ENCODE measurements at places on chromosomes 5 and 9.

DNA sequence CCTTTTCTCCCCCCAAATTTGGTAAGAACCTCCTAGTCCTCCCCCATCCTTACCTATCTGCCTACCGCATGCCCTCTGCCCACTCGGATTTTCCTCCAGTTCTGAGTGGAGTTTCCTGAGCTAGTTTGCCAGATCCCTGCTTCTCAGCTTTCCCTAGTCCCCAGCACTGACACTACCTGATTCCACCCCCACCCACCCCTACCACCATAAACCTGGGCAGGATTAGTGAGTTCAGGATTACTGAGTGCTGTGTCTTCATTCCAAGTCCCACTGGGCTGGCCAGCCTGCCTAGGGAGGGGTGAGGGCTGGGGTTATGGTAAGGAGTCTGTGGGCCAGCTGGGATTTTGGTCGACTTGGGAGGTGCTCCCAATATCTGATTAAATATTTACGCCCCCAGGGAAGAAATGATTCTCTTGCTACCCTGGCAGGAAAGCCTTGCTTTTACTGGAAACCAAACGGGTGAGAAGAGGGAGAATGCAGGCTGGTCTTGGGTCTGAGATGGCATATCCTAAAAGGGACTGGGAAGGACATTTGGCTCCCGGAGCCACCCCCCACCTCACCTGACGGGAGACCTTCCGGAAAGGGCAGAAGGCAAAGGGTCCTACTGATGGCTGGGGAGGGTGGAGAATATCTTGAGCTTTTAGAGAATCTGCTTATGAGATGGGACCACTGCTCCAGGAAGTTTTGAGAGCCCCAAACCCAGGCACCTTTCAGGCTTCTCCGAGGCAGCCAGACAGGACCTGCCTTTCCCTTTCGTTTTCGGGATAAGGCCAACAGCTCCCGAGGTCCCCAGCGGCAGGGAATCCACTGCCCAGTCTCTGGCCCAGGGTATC, 3.7 kb downstream of the PITX1 start:
- no peak for DNase-seq

DNA sequence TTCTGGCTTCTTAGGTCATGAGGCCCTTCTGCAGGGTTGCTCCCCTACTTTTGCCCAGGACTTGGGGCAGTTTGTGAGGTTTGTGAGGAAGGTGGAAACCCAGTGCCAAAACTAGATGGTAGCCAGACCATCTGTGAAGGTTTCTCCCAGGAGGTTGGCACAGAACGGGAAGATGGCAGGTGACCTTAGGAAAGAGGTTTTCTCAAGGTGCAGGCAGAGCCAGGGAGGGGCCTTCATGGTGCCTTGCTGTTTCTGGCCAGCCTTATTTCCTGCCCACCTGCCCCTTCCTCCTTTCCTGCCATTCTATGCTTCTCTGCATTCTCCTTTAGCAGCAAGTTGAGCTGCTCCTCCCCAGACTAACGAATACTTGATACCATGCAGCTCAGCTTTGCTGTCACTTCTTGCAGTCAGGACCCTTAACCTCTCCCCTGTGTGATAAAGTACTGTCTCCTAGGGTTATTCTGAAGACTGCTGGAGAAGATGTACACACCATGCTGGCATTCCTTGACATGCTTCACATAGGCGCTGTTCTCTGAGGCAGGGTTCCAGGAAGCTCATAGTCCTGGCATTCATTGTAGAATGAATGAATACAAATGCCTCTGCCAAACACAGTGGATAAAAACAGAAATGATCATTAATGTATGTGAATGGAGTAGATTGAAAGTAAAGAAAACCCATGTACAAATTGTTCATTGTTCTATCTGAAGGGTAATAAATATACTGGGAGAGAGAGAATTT, 154.3 kb downstream of the KDM4C start:
- DNase-seq, result no peak

- no peak for DNase-seq
Measured at GRCh38 chr5:11997942-11998341, 93.7 kb upstream of the CTNND2 start.

GRCh38 chr9:114156657-114157421, 1.5 kb downstream of the COL27A1 start:
- DNase-seq, result peak; percentile 49

GRCh38 chr5:129609710-129610109, 138.2 kb upstream of the MINAR2 start:
- DNase-seq, result no peak

GRCh38 chr9:106421772-106422171, 441.2 kb upstream of the ZNF462 start:
- DNase-seq, result no peak

DNA sequence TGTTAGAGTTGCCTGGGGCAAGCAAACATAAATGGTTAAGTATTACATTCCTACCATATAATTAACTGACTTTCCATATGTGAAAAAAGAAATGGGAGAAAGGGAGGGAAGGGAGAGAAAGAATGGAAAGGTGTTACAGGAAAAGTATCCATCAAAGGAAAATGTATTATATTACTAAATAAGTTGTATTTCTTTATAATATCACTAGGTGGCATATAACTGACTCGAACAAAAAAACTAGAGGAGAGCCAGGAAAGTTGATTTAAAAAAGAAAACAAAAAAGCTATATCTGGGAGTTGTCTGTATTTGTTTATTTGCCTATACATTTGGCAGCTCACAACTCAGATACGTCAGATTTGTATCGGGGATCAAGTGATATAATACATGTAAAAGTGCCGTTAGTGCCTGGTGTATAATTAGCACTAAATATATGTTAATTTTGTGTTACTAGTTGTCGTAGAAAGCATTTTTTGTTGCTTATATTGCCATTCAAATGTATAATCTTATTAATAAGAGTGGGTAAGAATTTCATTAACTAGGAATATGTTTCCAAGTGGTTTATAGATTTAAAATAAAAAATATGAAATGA, 59.6 kb upstream of the ADAMTS19 start:
- DNase-seq, result no peak

DNA sequence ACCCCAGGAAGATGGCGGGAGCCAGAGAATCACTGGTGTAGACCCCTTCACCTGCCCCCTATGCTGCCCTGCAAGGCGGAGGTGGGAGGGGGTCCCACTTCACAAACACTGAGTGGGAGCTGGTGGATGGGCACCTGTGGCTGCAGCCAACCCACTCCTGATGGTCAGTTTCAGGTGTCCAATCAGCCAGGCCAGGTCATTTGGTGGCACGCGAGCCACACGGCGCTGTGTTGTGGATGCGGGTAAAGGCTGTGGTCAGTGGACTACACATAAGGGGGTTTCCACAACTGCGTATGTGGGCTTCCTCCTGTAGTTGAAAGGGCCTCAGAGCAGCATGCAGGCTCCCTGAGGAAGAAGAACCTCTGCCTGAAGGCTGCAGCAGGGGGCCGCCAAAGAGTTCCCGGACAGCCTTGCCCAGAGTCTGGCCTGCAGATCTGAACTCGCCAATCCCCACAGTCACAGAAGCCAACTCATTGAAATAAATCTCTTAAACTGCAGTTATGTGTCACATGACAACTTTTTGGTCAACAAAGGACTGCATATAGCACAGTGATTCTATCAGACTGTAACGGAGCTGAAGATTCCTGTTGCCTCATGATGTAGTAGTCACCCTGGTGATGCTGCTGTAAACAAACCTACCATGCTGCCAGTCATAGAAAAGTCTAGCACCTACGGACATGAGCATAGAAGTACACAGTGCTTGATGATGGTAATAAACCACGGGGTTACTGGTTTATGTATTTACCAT, 284.7 kb upstream of the IRX2 start:
- no peak for DNase-seq

DNA sequence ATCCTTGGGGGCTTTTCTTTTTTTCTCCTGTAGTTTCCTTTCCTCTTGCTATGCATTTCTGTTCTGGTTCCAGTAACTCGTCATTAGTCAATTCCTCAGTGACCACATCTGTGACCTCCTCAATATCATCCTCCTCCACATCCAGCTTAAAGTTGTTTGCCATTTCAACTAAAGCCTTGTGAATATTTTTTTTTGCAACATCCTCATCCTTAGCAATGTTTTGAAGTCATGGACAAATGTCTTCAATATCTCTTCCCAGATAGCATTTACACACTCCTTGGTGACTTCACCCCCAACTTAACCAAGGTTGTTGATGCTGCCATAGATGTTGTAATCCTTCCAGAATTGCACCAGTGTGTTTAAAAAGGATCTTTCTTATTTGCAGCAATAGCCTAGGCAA, 14.7 kb upstream of the ADRB2 start:
- no peak for DNase-seq

DNA sequence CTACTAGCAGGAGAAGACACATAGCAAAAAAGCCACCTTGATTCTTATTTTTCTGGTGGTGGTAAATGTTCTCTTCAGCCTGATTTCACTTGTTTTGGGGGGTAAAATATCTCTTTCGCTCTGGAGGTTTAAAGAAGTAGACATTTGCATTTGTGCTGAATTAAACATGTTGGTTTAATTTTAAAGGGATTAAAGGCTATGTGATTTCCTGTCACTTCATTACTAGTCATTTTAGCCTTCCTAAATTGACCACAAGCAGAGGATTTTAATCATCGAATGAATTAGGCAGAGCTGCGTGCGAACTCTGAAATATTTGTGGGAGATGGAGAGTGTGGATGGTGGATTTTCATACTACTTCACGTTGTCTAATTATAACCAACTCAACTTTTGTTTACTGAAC, 4.8 kb downstream of the RASGRF2 start:
- DNase-seq, result no peak

DNA sequence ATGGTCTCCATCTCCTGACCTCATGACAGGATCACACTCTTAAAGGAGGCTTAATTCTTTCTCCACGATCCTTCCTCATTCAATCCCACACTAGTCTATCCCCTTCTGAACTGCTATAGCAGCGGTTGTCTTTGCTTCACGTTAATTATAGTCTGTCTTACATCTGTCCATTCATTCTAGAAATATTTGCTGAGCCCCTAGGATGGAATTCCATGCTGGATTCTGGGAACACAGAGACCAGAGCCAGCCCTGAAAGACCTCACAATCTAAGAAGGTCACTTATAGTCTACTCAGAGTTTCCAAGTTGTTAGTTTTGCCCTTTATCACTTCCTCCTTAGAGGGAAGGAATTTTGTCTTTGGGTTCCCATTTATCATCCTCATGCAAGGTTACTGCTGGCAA, 193.5 kb downstream of the GAS1 start:
- DNase-seq, result no peak

DNA sequence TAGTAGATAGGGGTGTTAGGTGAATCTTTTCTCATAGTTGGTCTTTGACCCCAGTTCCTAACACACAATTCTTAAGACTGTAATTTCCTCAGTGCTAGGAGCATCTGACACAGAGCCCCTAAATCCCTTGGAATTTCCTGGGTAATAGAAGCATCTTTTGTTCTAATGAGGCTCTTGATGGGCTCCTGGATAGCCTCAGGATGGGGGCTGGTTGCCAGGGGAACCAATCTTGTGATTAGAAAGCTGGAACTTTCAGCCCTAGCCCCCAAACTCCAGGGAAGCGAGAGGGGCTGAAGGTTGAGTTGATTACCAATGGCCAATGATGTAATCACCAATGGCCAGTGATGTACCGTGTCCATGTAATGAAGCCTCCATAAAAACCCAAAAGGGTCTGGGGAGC, 44.5 kb downstream of the CCDC125 start:
- no peak for DNase-seq

DNA sequence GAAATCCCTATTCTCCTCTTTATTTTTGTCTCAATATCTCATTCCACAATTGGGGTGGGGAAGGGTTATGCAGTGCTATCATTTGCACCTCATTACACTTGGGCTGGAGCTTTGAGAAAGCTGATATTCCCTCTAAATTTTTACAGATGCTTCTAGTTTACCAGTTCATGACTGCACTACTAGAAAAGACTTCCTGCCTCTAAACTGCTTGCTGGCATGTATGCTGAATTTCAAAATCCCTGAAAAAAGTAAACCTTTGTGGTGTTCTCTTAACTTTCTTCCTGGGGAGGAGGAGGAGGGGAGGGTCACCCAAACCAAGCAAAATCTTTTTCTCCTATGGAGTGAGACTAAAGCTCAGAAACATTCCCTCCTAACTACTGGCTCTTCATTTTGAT, 45.1 kb downstream of the BNC2 start:
- DNase-seq, result no peak

GRCh38 chr9:13189362-13189761, 90.1 kb downstream of the MPDZ start:
- DNase-seq, result no peak

DNA sequence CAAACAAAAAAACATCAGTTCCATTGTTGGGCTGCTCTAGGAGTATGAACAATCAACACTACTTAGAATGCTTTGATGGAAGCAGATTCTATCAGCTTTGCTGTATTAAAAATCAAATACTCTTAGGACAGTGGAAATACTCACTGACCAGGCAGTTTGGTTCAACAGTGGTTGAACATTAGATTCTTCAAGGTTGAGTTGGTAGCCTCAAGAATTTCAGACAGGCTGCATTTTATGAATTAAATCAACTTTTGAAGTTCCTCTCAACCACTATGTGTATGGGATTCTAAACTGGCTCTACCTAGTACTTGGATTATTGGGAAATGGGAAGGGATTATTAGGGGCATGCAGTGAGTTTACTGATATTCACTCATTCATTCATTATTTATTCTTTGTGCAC, 35.0 kb downstream of the ACTBL2 start:
- DNase-seq, result no peak

- DNase-seq, result no peak
Measured at GRCh38 chr5:133423011-133423617, 189.2 kb downstream of the FSTL4 start.

GRCh38 chr5:82620957-82621600, 342.9 kb upstream of the RPS23 start:
- no peak for DNase-seq

- peak; percentile 78 for DNase-seq
Measured at GRCh38 chr5:178839319-178839704, 20.4 kb upstream of the ZNF354B start.

GRCh38 chr9:16191691-16192402, 639.0 kb downstream of the CCDC171 start:
- peak; percentile 79 for DNase-seq

- DNase-seq, result peak; percentile 92
Measured at GRCh38 chr5:177006265-177006972, at the start of gene UIMC1. UIMC1 (minus strand) TSS chr5:177006779; CDS start chr5:176982615, 24,164 bp downstream.

- no peak for DNase-seq
Measured at GRCh38 chr9:96062031-96062430, 186.5 kb downstream of the ERCC6L2 start.

GRCh38 chr5:16489322-16489791, 23.8 kb upstream of the ZNF622 start:
- no peak for DNase-seq

DNA sequence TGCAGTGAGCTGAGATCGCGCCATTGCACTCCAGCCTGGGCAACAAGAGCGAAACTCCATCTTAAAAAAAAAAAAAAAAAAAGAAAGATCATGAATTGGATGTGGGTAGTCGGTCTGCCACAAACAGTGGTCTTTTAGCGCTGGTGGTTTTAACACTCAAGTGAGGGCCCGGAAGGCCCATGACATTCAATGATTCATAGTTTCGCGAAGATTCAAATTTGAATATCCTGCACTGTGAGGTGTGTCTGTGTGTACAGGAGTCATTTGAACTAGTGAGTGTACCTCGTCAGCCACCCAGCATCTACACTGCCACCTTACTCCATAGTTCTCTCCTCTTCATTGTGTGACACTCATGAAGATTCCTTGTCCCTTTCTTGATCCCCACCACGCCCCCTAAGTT, 41.3 kb downstream of the CFAP77 start:
- DNase-seq, result no peak

- DNase-seq, result no peak
Measured at GRCh38 chr9:121584421-121584820, 67.0 kb upstream of the DAB2IP start.

GRCh38 chr9:123543492-123543891, 187.5 kb downstream of the CRB2 start:
- DNase-seq, result no peak

- DNase-seq, result no peak
Measured at GRCh38 chr5:150764530-150764929, 5.7 kb upstream of the DCTN4 start.

Data from mucosa of gallbladder (tissue), 1 donor.